ENCODE measurements at places on chromosomes 2 and 18.

DNA sequence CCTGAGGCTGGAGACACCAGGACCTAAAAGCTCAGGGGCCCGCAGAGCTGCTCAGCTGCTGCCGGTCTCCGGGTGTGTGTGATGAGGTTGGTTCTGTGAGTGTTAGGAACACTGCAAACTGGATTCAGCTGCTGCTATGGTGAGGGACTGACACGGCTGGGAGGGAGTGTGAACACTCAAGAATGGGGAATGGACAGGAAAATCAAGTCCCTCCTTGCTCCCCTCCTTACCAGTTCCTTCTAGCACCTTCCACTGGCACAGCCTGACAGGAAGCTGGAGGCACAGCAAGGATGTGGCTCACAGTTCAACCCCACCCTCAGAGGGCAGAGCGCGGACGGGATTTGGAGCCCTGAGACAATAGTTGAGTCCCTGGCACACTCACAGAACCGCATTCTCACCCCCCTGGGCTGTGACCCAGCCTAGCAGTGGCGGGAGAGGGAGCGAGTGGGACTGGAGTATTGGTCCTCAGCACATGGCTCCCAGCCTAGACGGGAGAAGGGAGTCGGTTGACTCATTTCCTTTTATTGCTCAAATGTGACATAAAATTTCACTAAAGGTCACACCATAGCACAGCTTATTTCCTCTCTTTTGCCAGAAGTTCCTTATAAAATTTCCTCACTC lies 42.5 kb downstream of the LRRC30 start:
- no peak for DNase-seq

- DNase-seq = no peak
Measured at GRCh38 chr2:134865067-134865787, 26.8 kb downstream of the ACMSD start.

- no peak for DNase-seq
Measured at GRCh38 chr18:990197-990596, 85.5 kb downstream of the ADCYAP1 start.

- no peak for DNase-seq
Measured at GRCh38 chr2:8329660-8330622, 351.9 kb upstream of the ID2 start.

DNA sequence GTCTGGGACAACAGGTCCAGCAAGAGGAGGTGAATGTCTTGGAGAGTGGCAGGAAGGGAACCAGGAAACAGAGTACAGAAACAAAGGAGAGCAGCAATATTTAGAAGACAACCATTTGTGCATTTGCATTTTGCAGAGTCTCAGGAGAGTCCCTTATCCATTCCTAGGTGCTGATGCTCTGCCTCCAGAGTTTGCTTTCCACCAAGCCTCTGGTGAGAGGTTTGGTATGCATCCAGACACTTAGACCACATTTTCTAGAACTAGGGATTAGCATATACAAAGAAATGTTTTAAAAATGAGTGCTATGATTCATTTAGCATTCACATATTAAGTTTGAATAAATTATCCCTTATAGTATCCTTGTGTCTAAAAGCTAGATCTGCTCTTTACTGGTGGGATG lies 18.5 kb upstream of the LRATD1 start:
- no peak for DNase-seq

GRCh38 chr2:221775096-221775495 lies 203.0 kb upstream of the EPHA4 start:
- no peak for DNase-seq

- DNase-seq = no peak
Measured at GRCh38 chr2:113966171-113966570, 76.3 kb downstream of the ACTR3 start.

DNA sequence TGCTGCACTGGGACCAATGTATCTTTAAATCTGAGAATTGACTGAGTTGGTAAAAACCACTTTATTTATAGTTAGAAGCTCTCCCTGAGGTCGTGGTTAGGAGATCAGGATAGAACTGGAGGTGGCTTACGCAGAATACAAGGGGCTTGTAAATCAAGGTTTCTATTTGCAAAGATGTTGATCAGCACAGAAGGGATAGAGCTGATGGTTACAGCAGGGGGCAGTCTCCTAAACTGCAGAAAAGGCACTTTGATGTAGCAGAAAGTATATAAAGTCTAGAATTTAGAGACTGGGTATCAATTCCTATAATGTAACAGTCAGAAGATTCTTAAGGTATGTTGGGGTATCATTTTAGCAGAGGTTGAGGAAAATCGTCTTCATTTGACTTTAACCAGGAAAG lies 25.2 kb upstream of the ACVR1 start:
- DNase-seq = no peak

DNA sequence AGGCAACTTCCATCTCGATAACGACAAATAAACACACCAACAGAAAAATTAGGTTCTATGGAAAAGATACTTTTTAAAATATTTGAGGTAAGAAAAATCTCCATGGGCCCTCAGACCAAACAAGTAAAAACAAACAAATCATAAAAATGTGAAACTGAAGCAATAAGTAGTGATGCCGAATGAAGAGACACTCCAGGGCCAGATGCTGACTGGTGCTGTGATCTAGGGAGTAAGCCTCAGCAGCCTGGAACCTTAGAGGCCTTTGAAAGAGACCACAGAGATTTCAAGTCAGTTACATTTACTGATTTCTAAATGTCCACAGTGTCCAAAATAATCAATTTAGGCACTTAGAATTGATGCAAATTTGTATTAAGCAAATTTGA lies 1144.7 kb downstream of the CNTNAP5 start:
- DNase-seq = no peak

DNA sequence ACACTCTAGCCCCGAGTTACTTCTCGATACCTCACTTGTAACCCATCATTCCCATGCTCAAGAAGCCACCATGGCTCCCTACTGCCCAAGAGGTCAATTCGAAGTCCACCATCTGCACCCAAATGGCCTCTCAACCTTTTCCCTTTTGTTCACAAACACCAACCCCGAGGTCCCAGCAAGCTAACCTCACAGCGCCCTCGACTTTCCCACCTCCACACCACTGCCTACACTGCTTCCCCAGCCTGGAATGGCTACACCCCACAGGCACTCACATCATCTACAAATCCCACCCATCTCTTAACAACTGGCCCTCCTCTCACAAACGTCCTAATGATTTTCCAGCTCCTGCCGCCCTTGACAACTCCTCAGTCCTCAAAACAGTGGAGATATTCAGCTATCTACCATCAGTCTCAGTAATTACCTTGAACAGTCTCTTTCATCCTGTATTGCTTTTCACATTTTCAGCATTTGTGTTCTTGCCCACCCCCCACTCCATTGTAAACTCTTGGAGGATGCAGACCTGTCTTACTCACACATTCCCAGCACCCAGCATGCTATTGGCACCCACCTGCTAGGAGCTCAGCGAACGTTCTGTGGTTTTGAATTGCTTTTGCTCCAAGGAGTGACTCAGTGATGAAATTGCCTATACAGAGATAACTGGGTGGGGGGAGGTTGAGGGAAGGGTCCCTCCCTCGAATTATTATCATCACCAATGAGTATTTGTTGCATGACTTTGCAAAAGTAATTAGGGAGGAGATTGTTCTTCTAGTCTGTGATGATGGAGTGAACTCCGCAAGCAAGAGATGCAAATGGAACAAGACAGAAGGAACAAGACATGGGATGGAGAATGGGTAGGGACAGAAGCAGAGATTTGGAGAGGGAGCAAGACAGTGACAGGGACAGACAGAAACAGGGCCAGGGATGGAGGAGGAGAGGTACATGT lies 106.8 kb downstream of the CYP26B1 start:
- DNase-seq = no peak

DNA sequence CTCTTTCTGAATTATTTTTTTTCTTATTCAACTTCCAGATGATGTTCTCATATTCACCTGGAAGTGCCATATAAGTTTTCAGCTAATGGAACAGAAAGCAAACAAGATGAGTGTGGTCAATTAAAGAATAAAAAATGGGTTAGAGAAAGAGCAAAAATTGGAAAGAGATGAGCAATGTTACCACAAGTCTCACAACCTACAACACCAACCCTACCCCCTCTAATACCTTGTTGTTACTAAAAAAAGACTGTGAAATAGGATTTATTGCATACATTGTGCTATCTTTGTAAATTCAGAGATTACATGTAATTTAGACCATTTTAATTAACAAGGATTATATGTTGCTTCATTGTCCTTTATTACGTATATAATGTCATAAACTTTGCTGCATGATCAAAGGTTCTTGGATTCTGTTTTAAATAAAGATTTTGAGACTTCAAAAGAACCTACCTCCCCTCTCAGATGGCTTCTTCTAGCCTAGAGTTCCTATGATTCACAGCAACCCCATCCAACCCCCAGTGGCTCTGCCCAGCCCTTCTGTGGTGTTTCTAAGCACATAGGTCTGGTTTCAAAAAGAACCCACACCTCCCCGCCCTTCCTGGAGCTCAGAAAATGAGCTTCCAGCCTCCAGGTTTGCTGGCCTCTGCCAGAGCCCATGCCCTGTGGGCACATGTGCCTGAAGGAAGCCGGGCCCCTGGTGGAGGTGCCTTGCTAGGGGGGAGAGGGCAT lies 24.7 kb downstream of the LGALSL start:
- no peak for DNase-seq

GRCh38 chr2:4662161-4662779 lies 958.9 kb downstream of the DCDC2C start:
- DNase-seq = no peak

DNA sequence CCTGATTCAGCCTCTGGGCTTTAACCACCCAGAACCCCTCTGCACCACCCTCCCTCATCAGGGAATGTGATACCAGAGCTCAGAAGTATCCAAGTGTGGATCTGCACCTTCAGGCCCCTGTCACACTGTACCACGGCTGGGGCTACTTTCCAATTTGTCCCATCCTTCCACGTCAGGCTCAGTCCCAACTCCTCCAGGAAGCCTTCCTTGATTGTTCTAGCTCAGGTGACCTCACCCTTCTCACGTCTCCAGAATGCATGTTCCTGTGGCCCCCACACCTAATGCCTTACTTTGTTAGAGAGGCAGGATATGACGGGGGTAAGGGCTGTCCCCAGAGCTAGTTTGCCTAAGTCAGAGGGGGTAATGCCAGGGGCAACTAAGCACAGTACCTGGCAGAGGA lies 134.3 kb downstream of the TFCP2L1 start:
- DNase-seq = no peak

DNA sequence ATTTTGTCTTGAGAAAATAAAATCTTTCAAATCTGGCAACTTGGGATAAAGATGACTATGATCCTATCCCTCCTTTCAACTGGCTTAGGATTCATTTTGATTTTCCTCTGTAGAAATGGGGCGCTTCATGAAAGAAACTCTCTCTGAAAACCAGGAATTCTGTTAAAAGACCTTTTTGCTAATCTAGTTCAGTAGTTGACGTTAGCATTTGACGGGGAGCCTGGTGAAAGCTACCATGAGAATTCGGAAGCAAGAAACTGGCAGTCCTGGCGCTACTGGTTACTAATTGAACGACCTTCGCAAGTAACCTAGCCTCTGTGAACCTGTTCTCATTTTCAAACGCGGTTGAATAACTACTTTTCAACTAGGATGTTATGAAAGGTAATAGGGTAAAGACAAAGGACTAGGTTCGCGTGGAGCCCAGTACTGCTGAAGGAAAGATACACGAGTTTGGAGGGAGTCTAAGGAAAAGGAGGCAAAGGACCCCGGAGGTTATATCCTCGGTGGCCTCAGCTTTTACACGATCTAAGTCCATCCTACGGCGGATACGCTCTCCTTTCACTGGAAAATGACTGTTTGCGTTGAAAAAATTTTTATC lies 604 bp upstream of the STK11IP start:
- DNase-seq = no peak

DNA sequence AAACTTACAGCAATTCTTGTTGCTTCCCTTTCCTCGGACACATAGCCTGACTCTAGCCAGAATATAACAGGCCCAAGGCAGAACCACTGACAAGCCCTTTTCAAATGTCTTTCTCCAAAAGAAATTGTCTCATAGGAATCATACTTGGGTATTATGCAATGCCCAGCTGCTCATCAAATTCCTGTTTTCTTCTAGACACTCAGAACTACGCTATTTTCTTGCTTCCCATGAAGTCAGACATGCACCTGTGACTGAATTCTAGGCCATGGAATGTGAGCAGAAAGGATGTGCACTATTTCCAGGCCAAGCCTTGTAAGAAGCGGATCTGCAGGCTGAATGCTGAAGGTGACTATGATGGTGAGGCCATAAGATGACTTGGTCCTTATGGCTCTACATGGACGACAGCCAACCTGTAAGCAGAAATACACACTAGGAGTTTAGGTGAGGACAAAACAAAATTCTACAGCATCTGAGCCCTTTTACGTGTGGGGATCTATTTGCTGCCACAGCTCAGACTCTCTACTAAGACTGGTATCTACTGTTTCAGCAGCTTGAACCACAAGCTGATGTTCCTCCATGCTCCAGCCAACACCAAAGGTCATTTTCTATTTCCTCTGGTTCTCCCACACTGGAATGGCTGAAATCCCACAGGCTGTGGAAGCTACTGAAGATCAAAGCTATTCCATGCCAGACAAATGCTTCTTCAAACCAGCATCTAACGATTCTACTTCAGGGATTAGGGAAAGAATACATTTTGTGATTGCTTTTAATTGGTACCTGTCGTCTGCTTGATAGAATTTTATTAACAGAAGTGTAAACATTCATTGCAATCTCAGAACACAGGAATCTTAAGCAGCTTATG lies 378.7 kb downstream of the RBM43 start:
- DNase-seq = no peak

GRCh38 chr2:165601065-165601830 lies 131.8 kb downstream of the CSRNP3 start:
- DNase-seq = no peak

DNA sequence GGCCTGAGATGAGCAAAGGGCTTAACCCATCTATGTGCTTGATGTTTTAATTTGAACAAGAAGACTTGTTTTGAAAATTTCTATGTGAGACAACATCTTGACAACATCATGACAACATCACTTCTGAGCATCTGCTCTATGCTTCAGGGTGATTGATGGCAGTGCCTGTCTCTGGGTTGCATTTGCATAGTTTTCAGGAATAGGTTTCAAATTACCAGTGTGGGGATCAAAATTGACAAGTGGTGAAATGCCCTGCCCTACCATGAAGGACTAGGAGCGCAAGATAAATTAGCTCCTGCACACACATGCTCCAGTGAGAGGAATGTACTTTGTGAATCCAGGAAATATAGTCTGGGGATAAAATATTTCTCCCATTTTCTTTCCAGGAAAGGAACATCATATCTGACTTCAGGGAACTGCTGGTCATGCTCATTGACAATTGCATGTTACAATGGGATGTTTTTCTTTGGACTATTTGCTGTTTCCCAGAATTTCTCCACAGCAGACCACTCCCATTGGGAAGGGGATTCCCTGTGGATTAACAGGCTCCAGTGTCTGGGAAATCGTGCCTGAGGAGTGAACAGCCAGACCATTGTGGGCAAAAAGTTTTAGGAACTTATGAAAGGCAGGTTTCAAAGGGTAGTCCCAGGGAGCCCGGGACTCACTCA lies 45.3 kb upstream of the IL1R2 start:
- DNase-seq = no peak

DNA sequence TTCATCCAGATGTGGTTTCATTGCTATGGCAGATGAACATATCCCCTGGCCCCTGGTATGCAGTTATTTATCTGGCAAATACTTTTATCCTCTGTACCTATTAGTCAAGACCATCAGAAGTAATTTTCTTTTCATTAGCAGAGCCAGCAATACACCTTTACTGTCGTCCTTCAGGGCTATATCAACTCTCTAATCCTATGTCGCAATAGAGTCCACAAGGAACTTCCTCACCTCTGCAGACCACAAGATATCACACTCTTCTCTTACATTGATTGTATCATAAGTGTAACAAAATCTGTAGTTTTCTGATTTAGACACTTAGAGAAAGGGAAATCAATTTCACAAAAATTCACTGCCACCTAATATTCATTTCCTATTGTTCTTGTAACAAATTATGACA lies 252.9 kb upstream of the DCC start:
- DNase-seq = no peak

GRCh38 chr2:44245083-44245861 lies 30.0 kb upstream of the SLC3A1 start:
- DNase-seq = no peak
